Stimulated activated CD4-positive, alpha-beta T cell treated with anti-CD3 and anti-CD28 coated beads, Interleukin-1b, Interleukin-23, amount 100 ng/mL, for 1 hour (primary cell): ENCODE measurements at places on chromosomes 12 and 14.

DNA sequence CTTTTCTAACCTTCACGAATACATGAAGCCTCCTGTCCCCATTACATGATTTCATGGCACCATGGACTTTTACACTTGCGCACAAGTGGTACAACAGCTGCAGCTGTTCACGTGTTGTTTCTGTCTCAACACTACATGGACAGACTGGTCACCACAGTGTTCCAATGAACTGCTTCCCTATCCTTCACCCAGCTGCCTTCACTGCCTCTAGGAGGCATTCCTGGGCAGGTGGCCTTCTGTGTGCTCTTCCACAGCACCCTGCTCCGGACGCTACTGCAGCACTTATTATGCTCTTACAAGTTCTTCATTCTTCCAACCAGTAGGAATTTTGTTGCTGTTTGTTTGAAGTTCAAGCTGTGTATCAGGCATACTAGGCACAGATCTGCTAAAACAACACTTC, 1.5 kb downstream of the MTERF2 start:
- DNase-seq, result no peak

- DNase-seq, result no peak
Observed at GRCh38 chr12:127963933-127964332, 303.0 kb upstream of the TMEM132C start.

DNA sequence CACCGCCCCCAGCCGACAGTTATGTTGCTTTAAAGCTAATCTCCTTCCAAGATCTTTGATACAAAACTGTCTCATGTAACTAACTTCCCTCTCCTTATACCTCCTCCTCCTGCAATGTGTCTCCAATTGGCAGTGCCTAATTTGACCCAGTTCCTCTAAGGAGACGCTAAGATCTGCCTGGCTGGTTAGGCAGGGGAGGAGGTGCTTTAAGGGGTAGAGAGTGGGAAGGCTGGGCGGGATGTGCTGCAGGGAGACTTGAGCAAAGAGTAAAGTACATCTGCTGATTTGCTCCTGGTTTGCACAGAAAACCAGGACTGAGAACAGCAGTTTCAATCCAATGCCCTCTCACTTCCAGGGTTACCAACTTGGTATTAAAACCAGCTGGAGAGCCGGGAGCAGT, 7.4 kb upstream of the IKZF4 start:
- no peak for DNase-seq

DNA sequence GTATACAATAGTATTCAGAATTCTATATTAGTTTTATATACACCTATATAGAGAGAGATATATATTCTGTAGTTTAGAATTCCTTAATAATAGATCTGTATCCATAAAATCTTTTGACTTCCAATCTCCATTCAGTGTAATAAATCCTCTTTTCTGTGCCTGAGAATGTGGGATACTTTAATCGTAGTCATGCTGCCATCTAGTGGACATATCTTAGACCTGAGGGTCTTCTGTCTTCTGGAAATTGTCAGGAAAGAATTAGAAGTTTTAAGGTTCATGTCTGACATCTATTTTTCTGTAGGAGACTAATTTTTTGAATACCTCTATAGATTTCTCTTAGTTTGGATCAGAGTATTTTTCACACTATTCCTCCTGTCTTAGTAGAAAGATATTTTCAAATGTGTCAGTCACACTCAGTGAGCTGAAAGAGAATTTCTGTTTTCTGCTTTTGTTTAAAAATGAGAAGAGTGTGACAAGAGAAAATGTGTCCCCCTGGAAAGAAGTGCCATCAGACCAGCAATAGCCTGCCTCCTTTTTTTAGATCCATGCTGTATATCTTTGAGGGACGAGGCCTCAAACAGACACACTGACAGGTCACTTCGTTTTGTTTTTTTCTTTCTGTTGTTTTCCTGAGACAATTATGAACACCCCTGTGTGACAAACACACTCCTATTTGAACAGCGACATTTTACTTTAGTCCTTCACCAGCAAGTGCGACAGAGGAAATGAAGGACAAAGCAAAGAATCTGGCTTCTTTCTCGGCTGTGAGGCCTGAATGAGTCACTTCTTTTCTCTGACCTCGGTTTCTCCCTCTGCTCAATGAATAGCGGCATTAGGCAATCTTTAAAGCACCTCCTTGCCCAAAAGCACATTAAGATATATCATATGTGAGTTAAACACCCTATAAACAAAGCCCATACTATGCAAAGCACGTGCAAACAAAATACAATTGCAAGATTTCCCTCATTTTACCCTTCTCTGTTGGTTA, 96.3 kb downstream of the GALC start:
- no peak for DNase-seq

DNA sequence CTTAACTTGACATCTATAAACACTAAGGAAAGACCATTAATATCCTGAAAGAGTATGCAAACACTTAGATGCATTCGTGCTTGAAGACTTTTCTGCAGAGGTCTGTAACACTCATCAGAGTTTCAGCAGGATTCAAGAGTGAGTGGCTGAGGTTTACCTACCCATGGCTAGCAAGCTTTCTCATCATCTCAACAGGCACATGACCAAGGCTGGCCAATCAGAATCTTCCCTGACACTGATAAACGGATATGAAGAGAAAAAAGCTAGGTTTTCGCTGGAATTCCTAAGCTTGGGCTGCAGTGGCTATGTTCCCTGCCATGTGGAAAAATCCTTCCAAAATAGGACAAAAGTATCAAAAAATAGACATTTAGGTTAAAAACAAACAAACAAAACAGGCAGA, 162.1 kb upstream of the USP15 start:
- DNase-seq, result no peak

DNA sequence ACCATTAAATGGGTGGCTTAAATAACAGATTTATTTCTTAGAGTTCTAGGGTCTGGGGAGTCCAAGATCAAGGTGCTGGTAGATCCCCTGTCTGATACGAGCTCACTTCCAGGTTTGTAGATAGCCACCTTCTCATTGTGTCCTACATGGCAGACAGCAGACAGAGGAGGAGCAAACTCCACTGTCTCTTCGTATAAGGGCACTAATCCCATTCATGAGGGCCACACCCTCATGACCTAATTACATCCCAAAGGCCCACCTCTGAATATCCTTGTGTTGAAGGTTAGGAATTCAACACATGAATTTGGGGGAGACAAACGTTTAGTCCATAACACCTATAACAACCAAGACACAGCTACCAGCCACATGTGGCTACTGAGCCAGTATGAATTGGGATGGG, 47.1 kb upstream of the PPP2R5C start:
- no peak for DNase-seq

GRCh38 chr12:106918746-106919145, 37.0 kb upstream of the TMEM263 start:
- no peak for DNase-seq

DNA sequence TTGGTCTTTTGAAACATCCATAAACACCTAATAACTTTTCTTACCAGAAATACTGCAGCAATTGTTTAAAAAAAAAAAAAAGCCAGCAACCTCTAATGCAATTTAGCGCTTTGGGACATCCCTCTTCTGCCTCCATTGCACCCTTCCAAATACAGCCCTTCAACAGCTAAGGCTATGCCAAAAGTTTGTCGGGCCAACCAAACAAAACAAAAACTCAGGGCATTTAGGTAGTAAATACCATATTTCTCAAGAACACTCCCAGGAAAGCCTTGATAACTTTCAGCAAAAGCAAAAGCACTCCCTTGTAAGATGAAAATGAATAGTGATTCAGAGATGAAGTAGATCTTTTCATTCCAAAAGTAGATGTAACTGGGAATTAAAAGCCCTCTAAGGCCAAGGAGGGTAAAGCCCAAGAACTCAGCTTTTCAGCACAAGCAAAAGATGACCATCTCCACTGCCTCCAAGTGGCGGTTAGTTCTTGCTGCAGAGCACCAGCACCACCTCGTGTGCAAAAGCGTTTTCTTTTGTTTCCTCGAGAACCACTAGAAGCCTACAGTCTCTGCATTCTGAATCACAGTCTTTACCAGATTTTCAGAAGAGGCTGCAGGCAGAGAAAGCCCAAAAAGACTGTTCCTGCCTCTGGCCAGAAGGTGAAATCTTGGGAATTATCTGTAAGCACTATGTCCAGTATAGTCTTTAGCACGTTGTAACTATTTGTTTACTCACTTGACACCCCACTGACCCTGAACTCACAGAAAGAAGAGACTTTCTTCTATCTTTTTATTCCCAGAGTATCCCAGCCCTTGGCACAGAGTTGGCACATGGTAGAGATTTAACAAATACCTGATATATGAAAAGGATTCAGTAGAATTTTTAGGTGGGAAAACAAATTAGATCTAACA, 53.1 kb downstream of the SIX6 start:
- no peak for DNase-seq

GRCh38 chr12:59570145-59570544, 25.7 kb upstream of the SLC16A7 start:
- DNase-seq, result no peak

GRCh38 chr14:104697892-104698583, 8.6 kb downstream of the INF2 start:
- DNase-seq, result no peak

DNA sequence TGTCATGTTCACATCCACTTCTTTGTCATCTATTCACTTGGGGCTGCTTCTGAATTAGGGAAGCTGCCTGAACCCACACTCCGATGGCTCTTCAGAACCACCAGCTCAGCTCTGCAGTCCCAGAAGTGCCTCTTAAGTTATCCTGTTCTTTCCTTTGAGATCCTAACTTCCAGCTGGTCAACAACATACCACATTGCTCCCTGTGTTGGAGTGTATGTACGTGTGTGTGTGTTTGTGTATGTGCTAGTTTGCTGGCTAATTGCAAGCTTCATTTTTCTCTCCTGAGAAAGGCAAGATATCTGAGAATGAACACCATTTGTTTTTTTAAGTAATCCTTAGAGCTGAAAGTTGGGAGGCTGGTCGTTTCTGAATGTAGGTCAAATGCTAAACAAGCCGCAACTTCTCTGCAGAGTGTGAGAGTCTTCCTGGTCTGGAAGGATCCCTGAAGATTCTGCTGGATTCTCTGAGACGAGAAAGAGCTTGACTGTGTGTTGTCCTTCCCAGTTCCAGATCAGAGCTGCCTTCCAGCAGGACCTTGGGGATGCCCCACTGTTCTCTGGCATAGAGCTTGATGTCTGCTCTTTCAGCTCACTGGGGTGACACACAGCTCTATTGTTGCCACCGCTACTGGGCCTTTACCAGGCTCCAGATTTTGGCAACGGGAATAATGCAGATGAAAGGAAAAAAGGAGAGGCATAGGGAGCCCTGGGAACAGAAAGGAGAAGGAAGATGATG, 839 bp downstream of the GSG1 start:
- no peak for DNase-seq

DNA sequence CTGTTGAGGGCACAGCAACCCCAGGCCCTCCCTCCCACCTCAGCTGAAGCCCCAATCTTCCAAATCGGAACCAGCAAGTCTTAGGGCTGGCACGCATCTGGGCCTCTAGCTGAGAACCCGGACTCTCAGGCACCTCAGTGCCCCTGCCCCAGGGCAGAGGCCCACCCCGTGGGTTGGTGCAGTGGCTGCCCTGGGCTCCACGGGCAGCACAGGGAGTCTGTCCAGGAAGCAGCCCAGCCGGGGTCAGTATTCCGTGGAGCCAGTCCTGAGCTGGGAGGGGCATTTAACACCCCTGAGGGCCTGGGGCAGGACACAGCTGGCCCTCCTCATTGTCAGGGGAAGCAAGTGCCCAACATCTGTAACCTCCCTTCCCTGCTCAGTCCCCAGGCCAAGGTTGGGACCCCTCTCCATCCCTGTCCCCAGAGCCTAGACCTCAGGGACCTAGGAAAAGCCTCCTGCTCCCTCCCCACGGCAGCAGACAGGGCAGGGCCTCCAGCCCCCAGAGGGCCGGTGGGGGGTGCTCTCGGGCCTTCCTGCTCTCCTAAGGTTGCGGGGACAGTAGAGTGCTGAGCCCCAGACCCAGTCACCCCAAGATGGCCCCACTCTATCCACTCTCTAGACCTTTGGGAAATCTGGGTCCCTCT, 36.5 kb downstream of the SLC6A12 start:
- no peak for DNase-seq

- no peak for DNase-seq
Observed at GRCh38 chr14:31745741-31746140, 184.5 kb downstream of the NUBPL start.

DNA sequence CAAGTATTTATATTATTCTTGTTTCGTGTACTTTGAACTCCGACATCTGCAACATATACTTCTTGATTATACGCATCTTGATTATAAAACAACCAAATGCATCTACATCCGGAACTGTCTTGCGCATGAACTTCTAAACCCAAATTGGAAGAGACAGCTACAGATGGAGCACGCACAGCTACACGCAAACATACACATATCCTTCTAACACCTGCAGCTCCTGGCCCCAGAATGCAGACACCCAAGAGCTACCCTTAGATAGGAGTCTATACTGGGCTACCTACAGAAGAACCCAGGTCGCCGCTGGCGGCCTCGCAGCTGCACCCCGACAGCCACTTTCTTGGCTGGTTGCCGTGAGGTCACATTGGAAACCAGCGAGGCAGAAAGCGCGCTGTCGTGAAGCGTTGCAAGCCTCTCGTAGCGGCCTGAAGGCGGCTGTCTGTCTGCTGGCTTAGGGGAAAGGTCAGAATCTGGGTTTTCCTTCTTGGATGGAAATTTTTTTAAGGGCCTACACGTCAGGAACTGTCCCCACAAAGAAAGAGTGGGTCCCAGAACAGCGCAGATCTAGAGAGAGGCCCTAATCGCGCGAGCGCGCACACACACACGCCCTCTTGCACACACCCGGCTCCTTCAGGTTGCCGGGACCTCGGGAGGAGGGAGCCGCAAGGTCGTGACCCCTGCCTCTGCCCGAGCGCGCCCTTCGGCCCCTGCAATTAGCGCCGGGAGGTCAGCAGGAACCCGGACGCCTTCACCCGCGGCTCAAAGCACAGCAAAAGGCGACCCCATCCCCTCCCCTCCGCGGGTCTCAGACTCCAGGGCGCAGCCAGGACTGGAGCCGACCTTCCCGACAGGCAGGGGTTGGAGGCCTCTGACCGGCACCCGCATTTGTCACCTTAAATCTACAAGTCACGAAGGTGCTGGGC, 17.0 kb downstream of the TBX3 start:
- no peak for DNase-seq

DNA sequence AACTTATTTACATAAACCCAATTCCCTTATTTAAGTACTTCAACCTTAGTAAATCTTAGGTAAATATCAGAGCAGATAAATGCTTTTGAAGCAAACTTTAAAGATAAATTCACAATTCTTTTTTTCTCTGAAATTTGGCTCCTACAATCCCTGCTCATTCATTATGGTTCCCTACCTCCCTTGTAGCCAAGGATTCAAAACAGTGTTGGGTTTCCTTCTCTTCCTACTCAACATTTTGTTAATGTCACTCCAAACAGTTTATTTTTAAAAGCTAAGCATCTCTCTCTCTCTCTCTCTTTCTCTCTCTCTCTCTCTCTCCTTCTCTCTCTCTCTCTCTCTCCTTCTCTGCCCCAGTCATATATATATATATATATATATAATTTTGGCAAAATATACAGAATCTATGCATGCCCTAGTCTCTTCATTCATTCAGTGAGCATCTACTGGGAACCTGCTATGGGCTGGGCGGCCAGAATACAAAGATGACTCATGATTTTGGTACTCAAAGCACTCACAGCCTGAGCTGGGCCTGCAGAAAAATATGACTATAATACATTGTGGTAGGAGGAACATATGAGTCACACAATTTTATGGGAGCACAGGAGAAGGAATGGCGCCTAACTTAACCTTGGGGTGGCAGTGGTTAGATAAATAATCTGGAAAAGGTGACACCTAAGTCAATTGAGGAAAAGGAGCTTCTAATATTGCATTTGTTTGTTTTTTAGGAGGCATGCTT, 123.7 kb upstream of the DHRS4 start:
- no peak for DNase-seq
